ENCODE measurements at places on chromosomes 7 and 10. TPM values are rescaled to one million over a fixed set of nuclear protein-coding genes. Genes with fewer than 3 reads are reported as not detected.

The OR9A2 gene
- total RNA-seq: not detected

The MYH16 gene
- not detected for total RNA-seq

The MUC3A gene
- 694 TPM for total RNA-seq

The TMEM120A gene
- total RNA-seq: 62.7 TPM

The HOXA7 gene
- total RNA-seq: 7.0 TPM

The GIMAP4 gene
- total RNA-seq: 38.0 TPM

The TRIL gene
- total RNA-seq: 0.70 TPM

The SHOC2 gene
- 124 TPM for total RNA-seq

The HMX2 gene
- total RNA-seq: 1.0 TPM

The CHAT gene
- total RNA-seq: 3.4 TPM

The SFRP5 gene
- 67.3 TPM for total RNA-seq

The CPN1 gene
- total RNA-seq: not detected

Measured in Peyer's patch (tissue), 4 donors.